ENCODE measurements at places on chromosomes 6 and 20.

DNA sequence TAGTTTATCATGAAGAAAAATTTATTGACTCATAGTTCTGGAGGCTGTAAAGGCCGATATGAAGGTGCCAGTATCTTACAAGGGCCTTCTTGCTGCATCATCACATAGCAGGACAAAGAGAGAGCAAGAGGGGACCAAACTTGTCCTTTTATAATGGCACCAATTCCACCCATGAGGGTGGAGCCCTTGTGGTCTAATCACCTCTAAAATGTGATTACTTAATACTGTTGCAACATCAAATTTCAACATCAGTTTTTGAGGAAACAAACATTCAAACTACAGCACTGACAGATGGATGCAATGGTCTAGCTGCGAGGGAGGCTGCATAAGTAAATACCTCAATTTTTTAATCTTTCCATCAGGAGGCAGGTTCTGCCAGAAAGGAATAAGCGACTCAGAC lies 76.7 kb upstream of the LAMA2 start:
- no peak for DNase-seq

- no peak for DNase-seq
Observed at GRCh38 chr20:63735859-63736718, at the start of gene LIME1. TSS of gene LIME1 (plus strand) at chr20:63736664. CDS start at chr20:63737550, 886 bp downstream.

GRCh38 chr6:141110481-141110880 lies 1022.2 kb upstream of the GJE1 start:
- DNase-seq, result no peak

- peak; percentile 84 for DNase-seq
Observed at GRCh38 chr6:33372526-33373123, 19.0 kb upstream of the KIFC1 start.

GRCh38 chr6:133995758-133996157 lies 42.7 kb downstream of the TBPL1 start:
- no peak for DNase-seq

All from NCI-H82 (cell line).